ENCODE measurements at places on chromosomes 12 and 14.

GRCh38 chr12:122354958-122355641 is 67.4 kb downstream of the CLIP1 start:
- DNase-seq: no peak

- DNase-seq: no peak
Measured at GRCh38 chr14:103738701-103739451, 23.3 kb downstream of the ZFYVE21 start.

DNA sequence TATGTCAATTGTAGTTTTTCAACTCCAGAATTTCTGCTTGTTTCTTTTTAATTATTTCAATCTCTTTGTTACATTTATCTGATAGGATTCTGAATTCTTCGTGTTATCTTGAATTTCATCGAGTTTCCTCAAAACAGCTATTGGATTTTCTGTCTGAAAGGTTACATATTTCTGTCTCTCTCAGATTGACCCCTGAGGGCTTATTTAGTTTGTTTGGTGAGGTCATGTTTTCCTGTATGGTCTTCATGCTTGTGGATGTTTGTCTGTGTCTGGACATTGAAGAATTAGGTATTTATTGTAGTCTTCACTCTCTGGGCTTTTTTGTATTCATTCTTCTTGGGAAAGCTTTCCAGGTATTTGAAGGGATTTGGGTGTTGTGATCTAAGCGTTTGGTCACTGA is 85.6 kb downstream of the SNAPC1 start:
- no peak for DNase-seq

DNA sequence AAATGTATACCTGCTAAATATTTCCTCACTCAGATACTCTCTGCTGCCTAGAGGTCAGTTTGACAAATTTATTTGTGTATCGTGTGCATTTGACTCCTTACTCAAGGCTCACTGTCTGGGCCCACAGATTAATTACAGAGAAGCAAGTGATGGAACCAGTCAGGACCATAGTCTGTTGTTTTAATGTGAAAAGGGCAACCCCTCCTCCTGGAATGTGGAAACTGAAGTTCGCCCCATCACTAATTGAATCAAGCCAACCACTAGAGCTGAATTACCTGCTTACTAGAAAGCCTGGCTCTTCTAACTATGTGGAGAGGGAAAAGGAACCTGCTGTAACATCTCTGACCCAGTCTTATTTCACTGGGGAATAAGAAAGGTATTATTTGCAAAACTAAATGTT is 199.9 kb upstream of the KRR1 start:
- DNase-seq: no peak

- peak; percentile 79 for DNase-seq
Measured at GRCh38 chr14:77026930-77027537, 1.5 kb downstream of the IRF2BPL start.

GRCh38 chr14:20606190-20606901 is 15.2 kb upstream of the RNASE12 start:
- peak; percentile 19 for DNase-seq

DNA sequence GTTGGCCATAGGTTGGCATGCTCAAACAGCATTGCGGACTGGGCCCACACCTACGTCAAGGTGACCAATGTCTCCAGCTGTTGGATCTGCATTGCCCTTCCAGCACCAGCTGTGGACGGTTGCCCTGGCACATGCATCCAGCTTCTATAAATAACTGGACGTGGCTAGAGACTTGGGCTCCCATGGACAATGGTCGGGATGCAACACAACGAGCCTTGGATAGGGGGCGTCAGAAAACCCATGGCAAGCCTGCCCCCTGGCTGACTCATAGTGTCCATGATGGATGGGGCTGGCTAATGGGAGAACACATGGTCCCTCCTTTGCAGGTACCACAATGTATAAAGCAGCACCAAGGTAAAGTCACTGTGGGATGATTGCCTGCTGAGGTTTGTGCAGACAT is 331.6 kb upstream of the FAR2 start:
- DNase-seq: no peak

DNA sequence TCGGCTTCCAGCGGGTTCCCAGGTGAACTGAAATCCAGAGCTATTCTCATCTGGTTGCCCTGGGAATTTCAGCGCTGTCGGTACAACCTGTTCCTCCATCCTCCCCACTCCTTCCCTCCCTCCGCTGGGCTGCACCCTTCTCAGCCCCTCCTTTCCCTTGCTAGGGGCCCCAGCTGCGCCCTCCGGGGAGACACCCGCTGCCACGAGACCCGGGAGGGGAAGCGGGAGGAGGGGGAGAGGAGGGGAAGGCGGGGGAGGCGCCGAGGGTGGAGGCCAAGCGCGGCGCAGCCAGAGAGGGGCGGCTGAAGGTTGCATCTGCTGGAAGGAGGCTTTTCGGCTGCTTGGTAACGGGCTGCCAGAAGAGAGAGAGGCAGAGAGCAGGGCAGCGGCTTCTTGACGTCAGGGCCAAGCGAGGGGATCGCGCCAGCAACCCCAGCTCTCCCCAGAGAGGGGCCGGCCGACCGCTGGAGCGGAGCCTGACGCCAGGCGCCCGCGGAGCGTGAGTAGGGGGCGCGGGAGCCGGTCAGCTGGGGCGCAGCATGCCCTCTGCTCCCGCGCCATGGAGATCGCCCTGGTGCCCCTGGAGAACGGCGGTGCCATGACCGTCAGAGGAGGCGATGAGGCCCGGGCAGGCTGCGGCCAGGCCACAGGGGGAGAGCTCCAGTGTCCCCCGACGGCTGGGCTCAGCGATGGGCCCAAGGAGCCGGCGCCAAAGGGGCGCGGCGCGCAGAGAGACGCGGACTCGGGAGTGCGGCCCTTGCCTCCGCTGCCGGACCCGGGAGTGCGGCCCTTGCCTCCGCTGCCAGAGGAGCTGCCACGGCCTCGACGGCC is at the start of gene KCNA5:
KCNA5 (plus strand) TSS at position 291 of the 831 bp plus-strand sequence; CDS start at position 560, 269 bp downstream.
- DNase-seq: peak; percentile 18

DNA sequence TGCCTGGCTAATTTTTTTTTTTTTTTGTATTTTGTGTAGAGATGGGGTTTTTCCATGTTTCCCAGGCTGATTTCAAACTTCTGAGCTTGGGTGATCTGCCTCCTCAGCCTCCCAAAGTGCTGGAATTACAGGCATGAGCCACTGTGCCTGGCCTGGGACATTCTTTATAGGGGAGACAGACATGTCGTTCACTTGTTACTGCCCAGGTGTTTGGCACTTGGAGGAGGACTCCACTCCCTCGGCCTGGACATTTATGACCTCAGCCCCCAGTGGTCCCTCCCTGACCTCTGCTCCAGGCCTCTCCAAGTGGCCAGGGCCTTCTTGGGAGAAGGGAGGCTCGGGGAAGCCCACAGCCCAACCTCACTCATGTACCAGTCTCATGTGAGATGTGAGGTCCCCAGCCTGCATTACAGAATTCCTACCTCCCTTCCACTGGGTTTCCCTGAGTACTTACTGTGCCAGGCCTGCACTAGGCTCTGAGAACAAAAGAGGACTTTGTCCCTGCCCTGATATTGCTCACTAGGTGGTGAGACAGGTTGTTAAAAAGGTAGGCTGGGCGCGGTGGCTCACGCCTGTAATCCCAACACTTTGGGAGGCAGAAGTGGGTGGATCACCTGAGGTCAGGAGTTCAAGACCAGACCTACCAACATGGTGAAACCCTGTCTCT is 9.7 kb upstream of the POP5 start:
- no peak for DNase-seq

GRCh38 chr12:95857156-95857555 is 1.6 kb upstream of the SNRPF start:
- peak; percentile 12 for DNase-seq

DNA sequence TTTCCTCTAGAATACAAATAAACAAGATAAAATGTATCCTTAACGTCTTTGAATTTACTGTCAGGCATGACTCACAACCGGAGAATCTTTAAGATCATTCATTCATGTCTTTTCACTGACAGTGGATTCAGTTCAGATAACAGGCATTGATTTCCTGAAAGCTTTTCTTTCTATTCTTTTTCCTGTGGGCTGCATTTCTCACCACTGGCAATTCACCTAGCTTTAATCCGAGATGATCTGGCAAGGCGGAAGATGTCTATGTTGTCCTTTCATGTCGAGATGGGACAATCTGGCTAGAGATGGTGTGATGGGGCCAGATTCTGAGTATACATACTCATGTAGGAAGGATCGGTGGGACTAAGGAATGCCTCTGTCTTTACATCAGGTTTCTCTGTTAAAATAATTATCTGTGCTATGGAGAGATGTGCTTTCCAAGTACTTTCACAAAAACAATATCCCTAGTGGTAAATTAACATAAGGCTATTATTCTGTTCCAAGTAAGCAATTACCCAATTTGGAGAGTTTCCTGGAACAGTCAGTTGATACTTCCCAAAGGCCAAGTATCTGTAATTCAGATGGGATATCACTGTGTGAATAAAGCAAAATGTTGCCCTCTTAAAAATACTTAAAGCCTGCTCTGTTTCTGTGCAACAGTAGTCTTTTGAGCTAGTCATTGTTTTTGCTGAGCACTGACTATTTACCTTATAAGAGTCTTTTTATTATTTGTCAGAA is 17.8 kb downstream of the ACSS3 start:
- DNase-seq: peak; percentile 29

- DNase-seq: peak; percentile 21
Measured at GRCh38 chr14:93729993-93730392, 58.3 kb downstream of the PRIMA1 start.

Measured in astrocyte of the hippocampus (primary cell).